ENCODE measurements at places on chromosomes 12 and 14. TPM values are rescaled to one million over a fixed set of nuclear protein-coding genes. Genes with fewer than 3 reads are reported as not detected.

Gene ABCD2
- not detected for total RNA-seq

Gene GPR137C
- 0.72 TPM for total RNA-seq

Gene SERPINA9
- under 0.01 TPM for total RNA-seq

Gene MAP1LC3B2
- total RNA-seq: not detected

Gene GUCY2C
- total RNA-seq: not detected

Gene TSPAN11
- 0.18 TPM for total RNA-seq

Gene C12orf50
- total RNA-seq: not detected

Gene SYNDIG1L
- not detected for total RNA-seq

Gene CCDC197
- not detected for total RNA-seq

Gene AICDA
- not detected for total RNA-seq

Gene CISTR
- not detected for total RNA-seq

Gene RNASE8
- total RNA-seq: not detected

Gene CLEC1B
- not detected for total RNA-seq

Gene EPYC
- total RNA-seq: not detected

Gene RPGRIP1
- not detected for total RNA-seq
